Osteoblast (primary cell): ENCODE measurements at places on chromosomes 3 and 15. TPM values are rescaled to one million over a fixed set of nuclear protein-coding genes. Genes with fewer than 3 reads are reported as not detected.

- DNase-seq, result no peak
These were observed 2.0 kb upstream of the RPUSD2 start for GRCh38 chr15:40567111-40567510.

GRCh38 chr3:105752791-105753415 is 115.9 kb downstream of the CBLB start:
- DNase-seq, result no peak

GRCh38 chr3:11260460-11260859 is 11.7 kb upstream of the ATG7 start:
- no peak for DNase-seq

GRCh38 chr3:14564741-14565140 is 24.6 kb upstream of the GRIP2 start:
- no peak for DNase-seq

GRCh38 chr15:40343512-40343911 is 2.8 kb upstream of the CCDC9B start:
- DNase-seq, result peak; percentile 97

GRCh38 chr3:112846764-112847163 is at the start of gene CD200R1L:
Gene CD200R1L, minus strand, starts transcription at chr3:112846864. Its CDS starts 17,497 bp downstream, at chr3:112829367.
- DNase-seq, result no peak

GRCh38 chr15:90681480-90681879 is 35.7 kb upstream of the BLM start:
- no peak for DNase-seq

GRCh38 chr3:166713787-166714186 is 666.3 kb downstream of the ZBBX start:
- DNase-seq, result no peak

The KNG1 gene
- not detected in 2 replicates for total RNA-seq
